ENCODE measurements at places on chromosomes 7 and 10. TPM values are rescaled to one million over a fixed set of nuclear protein-coding genes. Genes with fewer than 3 reads are reported as not detected.

- H3K4me1 ChIP-seq, result no peaks in the 10 kb centered on the region
- DNase-seq, result no peak
- H3K4me3 ChIP-seq, result no peak overlapping the region
- H3K27ac ChIP-seq, result no peak overlapping the region
These were observed 510.2 kb upstream of the KLF6 start for GRCh38 chr10:4294996-4295792.

GRCh38 chr10:36489611-36490228 lies 635.7 kb upstream of the ANKRD30A start:
- H3K27me3 ChIP-seq, result no peaks in the 10 kb centered on the region
- no peaks in the 10 kb centered on the region for H3K36me3 ChIP-seq
- H3K4me3 ChIP-seq, result no peak overlapping the region

The CHST3 gene
- 12.0 TPM for polyA plus RNA-seq

- H3K4me1 ChIP-seq, result no peaks in the 10 kb centered on the region
- H3K27me3 ChIP-seq, result no peaks in the 10 kb centered on the region
- no peak overlapping the region for H3K4me3 ChIP-seq
- DNase-seq, result no peak
- no peaks in the 10 kb centered on the region for H3K36me3 ChIP-seq
These were observed 101.0 kb upstream of the JCAD start for GRCh38 chr10:30160271-30160982.

DNA sequence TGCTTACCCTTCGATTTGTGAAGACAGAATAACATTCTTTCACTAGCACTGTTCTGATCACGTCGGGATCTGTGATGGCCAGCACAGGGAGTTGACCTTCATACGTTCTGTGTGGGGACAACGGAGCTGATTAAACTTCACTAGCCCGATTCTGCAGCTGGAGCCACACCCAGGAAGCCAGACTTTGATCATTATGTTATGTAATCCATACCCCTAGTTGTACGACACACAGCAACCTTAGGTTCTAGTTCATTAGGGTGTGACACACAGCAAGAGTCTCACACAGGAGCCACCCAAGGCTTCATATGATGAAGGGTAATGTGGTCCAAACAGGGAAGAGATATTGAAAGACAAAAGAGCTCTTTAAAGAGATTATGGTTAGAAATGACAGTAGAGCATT lies 7.2 kb downstream of the CYP3A5 start:
- no peak overlapping the region for H3K4me3 ChIP-seq
- H3K36me3 ChIP-seq, result no peaks in the 10 kb centered on the region
- no peaks in the 10 kb centered on the region for H3K27me3 ChIP-seq
- DNase-seq, result no peak
- H3K4me1 ChIP-seq, result no peaks in the 10 kb centered on the region

The CRTAC1 gene
- polyA plus RNA-seq, result not detected

All from keratinocyte (primary cell).